Panc1 (cell line): ENCODE measurements at places on chromosomes 7 and 10.

- no peak for DNase-seq
These were observed 2.9 kb downstream of the MNX1 start for GRCh38 chr7:157007470-157008066.

- DNase-seq: no peak
These were observed 50.3 kb downstream of the FAM53B start for GRCh38 chr10:124693801-124694416.

GRCh38 chr7:142776206-142776844 lies 5.6 kb downstream of the PRSS2 start:
- no peak for DNase-seq

DNA sequence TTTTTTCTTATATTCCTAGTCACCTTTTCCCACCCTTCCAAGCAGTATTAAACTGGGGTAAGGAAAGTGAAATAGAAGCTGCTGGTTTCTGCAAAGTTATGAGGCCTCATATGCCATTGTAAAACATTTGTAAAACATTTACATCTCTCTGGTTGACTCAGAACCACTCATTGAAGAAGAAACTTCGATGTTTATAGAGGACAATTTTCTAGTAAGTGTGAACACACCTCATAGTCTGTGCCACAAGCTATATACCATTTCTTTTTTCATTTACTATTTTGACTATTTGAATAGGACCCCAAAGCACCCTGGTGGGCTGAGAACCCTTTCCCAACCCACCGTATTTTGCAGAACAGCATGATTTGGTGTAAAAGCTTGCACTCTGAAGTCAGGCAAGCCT lies 12.9 kb upstream of the ITGB1 start:
- no peak for DNase-seq

GRCh38 chr10:81200801-81201200 lies 663.1 kb downstream of the SH2D4B start:
- DNase-seq: no peak

DNA sequence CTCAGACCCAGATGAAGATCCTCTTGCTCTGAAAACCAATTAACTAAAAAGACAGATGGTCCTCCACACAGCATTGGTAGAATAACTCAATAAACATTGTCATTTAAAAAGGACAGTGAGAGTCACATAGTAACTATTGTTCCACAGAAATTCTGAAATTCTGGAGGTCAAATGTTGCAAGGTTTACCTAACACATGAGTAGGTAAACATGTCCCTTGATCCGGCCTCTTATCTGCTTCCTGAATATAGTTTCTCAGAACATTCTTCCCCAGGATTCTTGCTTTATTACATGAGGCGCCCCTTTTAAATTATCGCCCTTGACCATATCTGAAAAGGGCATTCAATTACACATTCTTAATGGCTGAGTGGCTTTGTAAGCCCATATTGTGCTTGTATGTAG lies 270.7 kb downstream of the SEMA3D start:
- no peak for DNase-seq

- DNase-seq: no peak
These were observed 1.0 kb downstream of the OSBPL3 start for GRCh38 chr7:24978843-24979469.

- no peak for DNase-seq
These were observed 30.9 kb downstream of the DNA2 start for GRCh38 chr10:68440898-68441297.

DNA sequence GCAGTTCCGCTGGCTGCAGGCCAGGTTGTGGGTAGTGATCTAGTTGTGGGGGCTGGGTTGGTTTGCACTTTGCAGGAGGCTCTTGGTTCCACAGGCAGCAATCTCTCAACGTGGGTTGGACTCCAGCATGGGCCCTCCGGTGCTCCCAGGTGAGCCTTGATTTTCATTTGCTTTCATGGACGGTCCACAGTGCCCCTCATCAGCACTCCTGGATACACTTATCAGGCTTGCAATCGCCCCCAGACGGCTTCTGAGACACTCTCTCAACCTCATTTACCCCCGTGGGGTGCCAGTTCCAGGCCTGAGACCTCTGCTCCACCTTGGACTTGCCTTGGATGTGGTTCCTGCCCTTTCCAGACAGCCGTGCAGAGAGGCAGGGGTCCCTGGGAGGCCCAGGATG lies 31.3 kb upstream of the ZNF273 start:
- no peak for DNase-seq

- no peak for DNase-seq
These were observed 116.1 kb downstream of the PARD3 start for GRCh38 chr10:34698979-34699378.

DNA sequence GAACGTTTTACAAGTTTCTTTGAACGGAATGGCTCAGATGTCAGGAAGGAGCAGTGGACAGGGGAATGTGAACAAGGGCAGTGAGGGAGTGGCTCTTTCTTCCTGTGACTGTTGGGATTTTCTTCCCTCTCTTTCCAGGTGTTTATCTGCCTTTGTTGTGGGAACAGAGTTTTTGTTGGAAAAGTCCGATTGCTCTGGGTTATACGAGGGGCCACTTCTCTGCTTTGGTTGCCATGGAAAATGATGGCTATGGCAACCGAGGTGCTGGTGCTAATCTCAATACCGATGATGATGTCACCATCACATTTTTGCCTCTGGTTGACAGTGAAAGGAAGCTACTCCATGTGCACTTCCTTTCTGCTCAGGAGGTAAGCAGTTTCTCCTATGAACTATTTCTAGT lies 41.4 kb downstream of the ZRANB1 start:
- no peak for DNase-seq

- no peak for DNase-seq
These were observed 180.1 kb upstream of the CCDC6 start for GRCh38 chr10:60086421-60086820.

- no peak for DNase-seq
These were observed 6.1 kb downstream of the GSTO2 start for GRCh38 chr10:104274762-104275721.

DNA sequence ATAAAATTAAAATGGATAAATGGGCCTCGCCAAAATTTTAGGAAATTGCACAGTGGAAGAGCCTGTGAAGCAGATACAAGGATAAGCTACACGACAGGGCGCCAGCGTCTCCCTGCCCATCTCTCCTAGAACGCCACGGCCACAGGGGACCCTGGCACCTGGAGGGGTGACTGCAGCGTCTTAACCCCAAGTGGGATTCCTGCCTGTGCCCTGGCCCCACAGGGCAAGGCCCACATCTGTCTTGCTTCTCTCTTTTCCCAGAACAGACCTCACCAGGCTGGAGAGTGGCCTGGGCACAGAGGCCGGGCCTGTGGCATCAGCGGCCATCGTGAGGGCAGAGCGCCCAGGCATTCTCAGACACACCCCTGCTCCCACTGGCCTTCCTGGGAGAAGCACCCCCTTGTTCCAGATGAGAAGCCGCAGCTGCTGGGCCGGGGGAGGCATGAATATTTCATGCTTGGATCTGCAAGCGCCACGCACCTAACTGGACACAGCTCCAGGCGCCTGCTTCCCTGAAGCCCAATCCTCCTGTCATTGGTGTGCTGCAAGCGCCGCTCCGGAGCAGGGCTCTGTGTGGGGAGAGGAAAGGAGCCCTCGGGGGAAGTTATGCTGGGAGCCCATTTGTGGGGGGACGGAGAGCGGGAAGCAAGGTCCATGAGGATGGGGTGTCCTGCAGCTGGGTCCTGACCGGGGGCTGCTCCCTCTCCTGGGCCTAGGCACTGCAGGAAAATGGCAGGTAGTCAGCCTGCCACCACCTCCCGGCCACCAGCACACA lies 153.5 kb downstream of the ELFN1 start:
- DNase-seq: no peak

DNA sequence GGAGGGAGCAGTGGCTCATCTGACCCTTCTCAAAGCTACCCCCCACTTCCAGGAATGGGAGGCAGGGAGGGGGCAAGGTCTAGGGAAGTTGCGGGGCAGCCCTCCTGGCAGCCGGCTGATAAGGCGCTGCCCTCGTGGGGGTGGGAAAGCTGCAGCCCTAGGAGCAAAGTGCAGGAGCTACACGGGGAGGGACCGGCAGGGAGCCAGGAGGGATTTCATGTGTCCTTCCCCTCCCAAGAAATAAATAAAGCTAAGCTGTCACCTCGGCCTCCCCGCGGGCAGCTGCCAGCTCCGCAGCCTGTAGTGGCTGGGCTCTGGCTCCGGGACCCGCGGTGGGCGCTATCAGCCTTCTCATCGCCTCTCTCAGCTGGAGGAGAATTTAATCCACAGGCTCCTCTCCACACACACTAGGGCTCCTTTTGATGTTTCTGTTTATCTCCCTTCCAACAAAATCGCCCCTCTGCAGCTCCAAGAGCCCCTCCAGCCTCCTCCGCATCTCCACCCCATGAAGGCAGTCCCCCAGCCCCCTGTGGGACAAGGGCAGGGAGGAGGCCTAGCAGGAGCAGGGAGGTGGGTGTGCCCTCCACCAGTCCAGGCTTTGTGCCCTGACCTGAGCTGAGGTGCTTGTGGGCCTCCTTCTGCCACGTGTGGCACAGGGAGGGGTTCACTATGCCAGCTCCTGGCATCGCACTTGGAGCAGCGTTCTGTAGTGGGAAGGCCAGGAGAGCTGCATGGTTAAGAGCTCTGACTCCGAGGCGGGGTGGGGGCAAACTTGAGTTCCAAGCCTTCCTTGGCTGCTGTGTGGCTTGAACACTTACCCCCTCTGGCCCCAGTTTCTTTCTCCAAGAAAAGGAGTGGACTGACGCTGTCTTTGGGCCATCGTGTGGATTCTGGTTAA lies 80.5 kb downstream of the C10orf105 start:
- DNase-seq: no peak

DNA sequence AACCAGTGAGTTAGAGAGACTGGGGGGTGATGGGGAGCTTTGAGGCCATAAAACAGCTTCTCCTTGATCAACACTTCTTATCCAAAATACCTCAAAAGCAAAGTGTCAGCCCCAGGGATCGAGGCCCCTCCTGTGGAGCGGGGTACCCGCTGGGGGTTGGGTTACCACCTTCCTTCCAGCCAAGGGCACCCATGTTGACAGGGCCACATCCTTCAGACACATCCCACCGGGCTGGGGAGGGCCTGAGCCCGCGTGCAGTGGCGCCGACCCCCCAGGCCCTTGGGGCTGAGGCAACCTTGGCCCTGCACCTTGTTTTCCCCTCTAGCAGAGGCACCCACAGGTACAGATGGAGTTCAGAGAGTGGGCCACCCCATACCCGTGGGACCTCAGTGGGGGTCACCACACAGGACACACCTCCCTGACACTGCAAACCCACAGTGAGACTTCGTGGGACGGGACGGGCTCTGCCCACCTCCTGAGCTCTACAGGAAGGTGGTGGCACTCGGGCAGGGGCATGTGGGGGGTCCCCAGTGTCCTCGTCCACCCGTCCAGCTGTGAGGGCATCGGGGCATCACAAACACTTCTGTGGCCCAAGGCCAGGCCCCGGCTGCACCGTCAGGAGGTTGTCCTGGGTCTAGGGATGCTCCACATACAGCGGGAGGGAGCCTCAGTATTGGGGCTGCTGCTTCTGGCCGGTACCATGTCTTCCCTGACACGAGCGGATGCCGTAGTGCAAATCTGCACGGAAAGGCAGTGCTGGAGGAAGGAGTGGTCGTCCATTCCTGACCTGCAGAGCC lies 10.7 kb downstream of the DPYSL4 start:
- DNase-seq: no peak

- no peak for DNase-seq
These were observed 36.0 kb upstream of the NPFFR1 start for GRCh38 chr10:70319824-70320223.

- DNase-seq: no peak
These were observed 557.8 kb downstream of the AUTS2 start for GRCh38 chr7:70156057-70156456.

DNA sequence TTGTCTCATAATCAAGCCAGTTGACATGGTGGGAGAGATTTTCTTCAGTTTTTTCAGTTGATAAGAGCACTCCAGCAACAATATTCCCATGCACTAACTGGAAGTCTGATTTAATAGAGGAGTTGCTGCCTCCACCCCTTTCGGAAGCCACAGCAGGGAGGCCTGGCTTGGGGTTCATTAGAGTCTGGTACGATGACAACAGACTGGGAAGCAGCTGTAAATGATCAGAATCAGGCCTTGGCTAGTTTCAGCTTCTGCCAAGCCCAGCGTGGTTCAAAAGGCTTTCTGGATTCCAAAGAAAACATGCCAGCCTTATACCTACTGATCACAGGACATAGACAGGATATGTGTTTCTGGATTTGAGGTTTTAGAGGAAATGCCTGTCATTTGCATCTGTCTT lies 274.0 kb downstream of the CSTF2T start:
- no peak for DNase-seq

DNA sequence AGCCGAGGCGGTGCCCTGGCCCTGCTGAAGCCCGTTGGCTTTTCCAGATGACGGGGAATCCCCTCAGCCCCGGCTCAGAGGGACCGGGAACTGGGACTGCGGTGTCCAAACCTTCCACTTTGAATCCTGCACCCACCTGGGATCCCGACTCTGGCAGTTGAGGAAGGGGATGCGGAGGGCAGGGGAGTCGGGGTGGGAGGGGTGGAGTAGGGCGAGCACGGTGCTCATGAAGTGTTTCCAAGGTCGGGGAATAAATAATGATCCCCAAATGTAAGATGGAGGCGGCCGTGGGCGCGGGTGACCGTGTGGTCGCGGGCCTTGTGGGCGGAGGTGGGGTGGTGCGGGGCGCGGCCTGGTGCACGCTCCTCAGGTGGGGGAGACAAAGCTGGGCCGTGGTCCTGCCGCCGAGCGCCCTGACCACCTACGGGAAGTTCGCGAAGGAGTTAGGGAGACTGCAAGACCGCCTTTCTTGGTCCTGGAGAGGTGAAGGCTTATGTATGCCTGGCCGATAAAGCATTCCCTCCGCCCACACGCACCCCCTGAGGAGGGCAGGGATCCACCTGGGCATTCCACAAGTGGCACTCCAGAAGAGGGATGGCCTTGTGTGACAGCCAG lies 1.4 kb downstream of the MTURN start:
- DNase-seq: no peak

GRCh38 chr7:20079080-20079479 lies 138.1 kb downstream of the MACC1 start:
- DNase-seq: no peak

- DNase-seq: no peak
These were observed 8.2 kb downstream of the GHRHR start for GRCh38 chr7:30971840-30972563.

DNA sequence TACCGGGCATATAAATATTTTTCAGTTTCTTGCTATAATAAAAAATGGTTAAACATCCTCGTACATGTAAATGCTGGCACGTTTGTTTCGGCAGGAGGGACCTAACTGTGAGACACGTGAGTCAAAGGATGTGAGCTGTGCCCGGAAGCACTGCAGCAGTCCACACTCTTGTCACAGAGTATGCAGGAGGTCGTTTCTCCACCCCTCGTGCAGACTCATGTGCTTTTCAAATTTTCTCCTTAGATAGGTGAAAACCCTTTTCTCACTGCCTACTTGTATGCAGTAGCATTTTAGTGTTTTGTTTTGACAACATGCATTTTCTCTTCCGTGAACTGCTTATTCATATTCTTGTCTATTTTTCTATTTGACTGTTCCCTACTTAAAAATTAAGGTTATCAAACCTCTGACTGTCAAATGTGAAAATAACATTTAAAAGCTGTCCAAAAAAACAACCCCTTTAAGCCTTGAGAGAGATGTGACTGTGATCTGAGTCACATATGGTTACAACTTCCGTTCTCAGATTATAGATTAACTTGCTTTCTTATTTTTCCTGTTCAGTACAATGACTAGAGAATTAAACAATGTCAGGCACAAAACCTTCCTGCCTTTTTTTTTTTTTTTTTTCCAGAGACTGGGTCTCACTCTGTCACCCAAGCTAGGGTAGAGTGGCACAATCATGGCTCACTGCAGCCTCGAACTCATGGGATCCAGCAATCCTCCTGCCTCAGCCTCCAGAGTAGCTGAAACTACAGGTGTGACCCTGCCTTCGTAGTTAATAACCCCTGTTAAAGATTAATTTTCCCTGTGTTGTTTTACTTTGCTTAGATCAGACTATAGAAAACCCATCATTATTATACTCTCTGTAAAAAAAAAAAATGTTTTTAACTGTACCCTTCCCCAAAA lies 45.1 kb downstream of the DPY19L1 start:
- DNase-seq: no peak

- DNase-seq: no peak
These were observed 76.7 kb upstream of the EN2 start for GRCh38 chr7:155380976-155381851.
